ENCODE measurements at places on chromosomes 4 and X. TPM values are rescaled to one million over a fixed set of nuclear protein-coding genes. Genes with fewer than 3 reads are reported as not detected.

GRCh38 chrX:54415534-54416350, 24.5 kb upstream of the TSR2 start:
- DNase-seq, result no peak
- H3K27me3 ChIP-seq, result no peaks in the 10 kb centered on the region
- no peak overlapping the region for H3K27ac ChIP-seq

GRCh38 chrX:133771086-133771646, 214.2 kb downstream of the GPC3 start:
- H3K4me1 ChIP-seq, result peaks cover 10% of the 10 kb centered on the region
- DNase-seq, result no peak
- no peak overlapping the region for H3K4me3 ChIP-seq
- H3K27ac ChIP-seq, result no peak overlapping the region
- H3K36me3 ChIP-seq, result no peaks in the 10 kb centered on the region

- DNase-seq, result no peak
- peaks cover 2% of the 10 kb centered on the region for H3K27me3 ChIP-seq
- H3K36me3 ChIP-seq, result peaks cover 4% of the 10 kb centered on the region
- no peaks in the 10 kb centered on the region for H3K4me1 ChIP-seq
- no peak overlapping the region for H3K27ac ChIP-seq
Observed at GRCh38 chr4:17702641-17703040, 78.8 kb downstream of the FAM184B start.

DNA sequence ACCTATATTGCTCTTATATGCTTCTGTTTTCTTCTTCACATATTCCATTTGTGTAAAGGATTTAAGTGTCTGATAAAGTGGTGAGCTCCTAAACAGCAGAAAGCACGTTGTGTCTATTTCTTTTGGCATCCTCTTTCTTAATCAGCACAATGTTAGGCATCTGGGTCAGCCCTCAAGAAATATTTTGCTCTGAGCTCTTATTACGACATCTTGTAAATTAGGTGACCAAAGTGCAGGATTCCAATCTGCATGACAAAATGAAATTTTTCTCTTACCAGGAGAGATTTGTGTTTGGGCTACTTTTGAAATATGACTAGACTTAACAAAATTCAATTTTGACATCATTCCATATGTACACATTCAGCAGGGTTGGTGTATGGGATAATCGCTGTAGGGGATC, 210.0 kb upstream of the IGFBP7 start:
- H3K36me3 ChIP-seq, result no peaks in the 10 kb centered on the region
- no peaks in the 10 kb centered on the region for H3K4me1 ChIP-seq
- H3K27me3 ChIP-seq, result peaks cover 37% of the 10 kb centered on the region
- H3K4me3 ChIP-seq, result no peak overlapping the region

GRCh38 chrX:81996166-81996565, 794.3 kb downstream of the SH3BGRL start:
- no peaks in the 10 kb centered on the region for H3K36me3 ChIP-seq
- H3K4me3 ChIP-seq, result no peak overlapping the region
- H3K27me3 ChIP-seq, result no peaks in the 10 kb centered on the region
- peak; percentile 41 for DNase-seq
- no peak overlapping the region for H3K27ac ChIP-seq

GRCh38 chrX:14956813-14957582, 83.8 kb downstream of the MOSPD2 start:
- H3K36me3 ChIP-seq, result no peaks in the 10 kb centered on the region
- no peak overlapping the region for H3K27ac ChIP-seq
- H3K4me3 ChIP-seq, result no peak overlapping the region
- peaks cover 18% of the 10 kb centered on the region for H3K4me1 ChIP-seq
- no peaks in the 10 kb centered on the region for H3K27me3 ChIP-seq

GRCh38 chr4:138062929-138063328, 179.2 kb downstream of the SLC7A11 start:
- no peaks in the 10 kb centered on the region for H3K27me3 ChIP-seq
- no peak for DNase-seq
- no peak overlapping the region for H3K4me3 ChIP-seq
- peaks cover 6% of the 10 kb centered on the region for H3K4me1 ChIP-seq
- H3K27ac ChIP-seq, result no peak overlapping the region
- no peaks in the 10 kb centered on the region for H3K36me3 ChIP-seq

GRCh38 chr4:16859031-16859430, 39.4 kb downstream of the LDB2 start:
- no peak for DNase-seq
- H3K4me1 ChIP-seq, result peaks cover 18% of the 10 kb centered on the region
- no peaks in the 10 kb centered on the region for H3K27me3 ChIP-seq
- no peak overlapping the region for H3K27ac ChIP-seq
- H3K36me3 ChIP-seq, result no peaks in the 10 kb centered on the region
- H3K4me3 ChIP-seq, result no peak overlapping the region

DNA sequence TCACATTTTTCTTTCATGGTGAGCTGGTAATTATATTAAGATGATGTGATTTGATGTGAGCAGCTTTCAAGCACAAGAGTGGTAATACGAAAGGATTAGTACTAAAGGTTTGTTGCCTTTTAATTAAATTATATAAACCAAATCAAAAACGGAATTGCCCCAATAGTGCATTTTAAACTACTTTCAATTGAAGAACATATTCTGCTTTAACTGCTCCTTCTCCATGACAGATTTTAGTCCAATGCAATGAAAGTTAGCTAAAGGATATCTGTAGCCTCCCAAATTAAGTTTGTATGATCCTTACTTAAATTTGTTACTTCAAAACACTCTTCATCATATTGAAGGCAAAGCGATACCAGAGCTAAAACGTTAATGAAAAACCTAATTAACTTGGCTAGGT, 447.1 kb upstream of the AMOT start:
- H3K4me3 ChIP-seq, result no peak overlapping the region
- no peaks in the 10 kb centered on the region for H3K27me3 ChIP-seq
- no peaks in the 10 kb centered on the region for H3K4me1 ChIP-seq

DNA sequence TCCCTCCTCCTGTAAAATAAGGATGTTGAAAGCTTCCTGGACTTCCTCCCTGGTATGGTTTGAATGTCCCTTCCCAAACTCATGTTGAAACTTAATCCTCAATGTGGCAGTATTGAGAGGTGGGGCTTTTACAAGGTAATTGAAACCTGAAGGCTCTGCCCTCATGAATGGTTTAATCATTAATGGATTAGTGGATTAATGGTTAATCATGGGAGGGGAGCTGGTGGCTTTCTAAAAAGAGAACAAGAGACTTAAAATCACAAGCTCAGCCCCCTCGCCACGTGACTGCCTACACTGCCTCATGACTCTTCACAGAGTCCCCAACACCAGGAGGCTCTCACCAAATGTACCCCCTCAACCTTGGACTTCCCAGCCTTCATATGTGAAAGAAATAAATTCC, 124.6 kb upstream of the ANXA3 start:
- H3K36me3 ChIP-seq, result peaks cover 4% of the 10 kb centered on the region
- no peak overlapping the region for H3K27ac ChIP-seq
- H3K4me1 ChIP-seq, result no peaks in the 10 kb centered on the region
- no peak for DNase-seq
- H3K4me3 ChIP-seq, result no peak overlapping the region

GRCh38 chrX:31024866-31025265, 47.0 kb downstream of the FTHL17 start:
- no peak overlapping the region for H3K27ac ChIP-seq
- peaks cover 8% of the 10 kb centered on the region for H3K27me3 ChIP-seq

DNA sequence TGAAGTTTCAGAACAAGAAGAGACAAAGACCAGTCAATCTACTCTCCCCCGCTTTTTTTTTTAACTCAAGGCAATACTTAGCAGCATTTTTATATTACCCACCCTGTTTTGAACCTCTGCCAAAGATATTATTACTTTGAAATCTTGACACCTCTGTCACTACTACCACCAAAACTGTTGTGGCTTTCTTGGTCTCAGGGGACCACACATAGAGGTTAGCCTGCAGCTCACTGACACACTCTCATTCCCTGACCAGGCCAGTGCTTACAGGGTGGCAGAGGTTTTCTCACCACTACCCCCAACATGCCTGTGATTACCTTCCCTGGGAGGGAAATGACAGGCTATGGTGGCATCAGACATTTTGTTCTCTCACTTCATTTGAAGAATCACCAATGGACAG, 137.4 kb upstream of the STIM2 start:
- H3K27ac ChIP-seq, result no peak overlapping the region
- DNase-seq, result no peak
- H3K4me3 ChIP-seq, result no peak overlapping the region
- H3K4me1 ChIP-seq, result peaks cover 4% of the 10 kb centered on the region
- peaks cover 9% of the 10 kb centered on the region for H3K36me3 ChIP-seq

DNA sequence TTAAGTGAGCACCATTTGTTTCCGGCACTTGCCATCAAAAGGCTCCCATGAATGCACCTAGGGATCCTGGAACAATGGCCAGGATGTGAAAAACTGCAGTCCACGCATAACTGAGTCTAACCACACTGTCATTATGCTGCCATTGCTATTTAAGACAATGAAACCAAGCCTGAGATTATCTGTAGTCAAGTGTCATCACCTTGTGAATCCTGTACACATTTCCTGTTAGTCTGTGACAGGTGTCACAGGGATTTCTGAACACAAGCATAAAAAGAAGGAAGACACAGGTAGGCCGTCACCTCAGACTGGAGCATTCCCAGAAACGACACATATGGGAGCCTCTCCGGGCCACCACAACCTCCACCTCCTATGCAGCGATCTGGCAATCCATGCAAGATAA, 66.7 kb downstream of the HADH start:
- no peak for DNase-seq
- no peak overlapping the region for H3K27ac ChIP-seq
- H3K27me3 ChIP-seq, result no peaks in the 10 kb centered on the region
- no peak overlapping the region for H3K4me3 ChIP-seq
- H3K4me1 ChIP-seq, result peaks cover 11% of the 10 kb centered on the region

DNA sequence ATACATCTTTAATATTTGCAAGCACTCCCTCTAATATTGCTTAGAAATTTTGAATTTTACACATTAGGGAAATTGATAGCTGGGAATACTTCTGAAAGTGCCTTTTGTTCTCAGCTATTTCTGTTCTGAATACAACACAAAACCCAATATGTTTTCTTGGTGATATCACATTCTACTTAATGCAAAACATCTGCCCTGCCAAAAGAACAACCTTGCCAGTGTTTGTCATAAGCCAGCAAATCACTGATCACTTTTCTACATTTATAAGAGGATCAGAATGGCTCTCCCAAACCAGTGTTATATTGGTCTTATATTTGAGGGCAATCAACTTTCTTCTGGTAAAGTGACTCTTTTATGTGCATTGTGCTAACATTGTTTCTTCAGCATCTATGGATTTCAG, 126.8 kb upstream of the APOOL start:
- H3K27me3 ChIP-seq, result no peaks in the 10 kb centered on the region
- no peak overlapping the region for H3K27ac ChIP-seq
- H3K36me3 ChIP-seq, result no peaks in the 10 kb centered on the region
- DNase-seq, result no peak

- no peak overlapping the region for H3K27ac ChIP-seq
- no peak overlapping the region for H3K4me3 ChIP-seq
- DNase-seq, result no peak
- no peaks in the 10 kb centered on the region for H3K36me3 ChIP-seq
- H3K4me1 ChIP-seq, result peaks cover 12% of the 10 kb centered on the region
Observed at GRCh38 chrX:71053217-71053621, 14.9 kb downstream of the SNX12 start.

DNA sequence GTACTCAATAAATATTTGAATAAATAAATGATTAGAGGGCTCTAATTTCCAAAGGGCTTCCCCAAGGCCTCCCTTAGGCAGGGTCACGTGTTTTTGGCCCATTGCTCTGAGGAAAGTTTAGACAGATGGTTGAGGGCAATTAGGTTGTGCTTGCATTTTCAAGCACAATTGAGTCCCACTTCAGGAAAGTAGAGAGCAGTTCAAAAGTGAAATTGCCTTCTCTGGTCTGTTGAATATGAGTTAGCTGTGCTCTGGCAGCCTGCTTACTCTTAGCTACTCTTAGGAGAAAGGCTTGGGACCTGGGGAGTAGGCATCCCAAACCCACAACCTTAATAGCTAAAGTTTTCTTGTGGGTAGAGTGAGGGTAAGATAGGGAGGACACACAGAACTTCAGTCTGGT, 9.0 kb upstream of the DRP2 start:
- H3K36me3 ChIP-seq, result no peaks in the 10 kb centered on the region
- no peak overlapping the region for H3K4me3 ChIP-seq
- H3K27ac ChIP-seq, result no peak overlapping the region
- H3K27me3 ChIP-seq, result no peaks in the 10 kb centered on the region
- no peak for DNase-seq

DNA sequence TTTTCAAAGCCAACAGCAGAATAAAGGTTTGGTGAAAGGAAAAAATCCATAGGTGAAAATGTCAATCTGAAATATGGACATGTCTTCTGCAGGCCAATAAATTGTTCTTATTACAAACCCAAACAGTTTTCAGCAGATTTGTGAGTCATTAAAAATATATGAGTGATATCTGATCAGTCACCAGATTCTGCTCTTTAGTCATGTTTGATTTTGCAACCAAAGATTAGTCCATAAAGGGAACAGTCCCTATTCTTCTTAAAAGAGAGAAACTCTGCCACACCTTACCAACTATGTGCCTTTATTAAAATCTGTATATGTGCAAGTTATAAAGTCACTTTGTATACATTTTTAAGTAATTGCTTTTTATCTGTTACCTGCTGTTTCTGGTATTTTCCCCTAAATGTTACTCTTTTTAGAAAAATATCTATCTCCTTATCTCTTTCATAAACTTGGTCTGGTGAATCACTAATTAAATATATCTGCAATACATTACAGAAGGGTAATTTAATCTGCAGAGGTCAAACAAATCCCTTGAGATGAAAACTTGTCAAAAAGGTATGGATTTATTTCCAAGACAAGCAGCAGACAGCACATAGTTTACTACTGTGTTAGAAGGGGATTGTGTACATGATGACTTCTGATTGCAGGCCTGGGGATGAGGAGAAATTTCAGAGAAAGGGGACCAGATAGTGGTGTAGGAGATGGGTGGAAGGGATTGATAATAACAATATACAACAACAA, 322.9 kb upstream of the NWD2 start:
- H3K27ac ChIP-seq, result no peak overlapping the region
- no peak for DNase-seq
- no peak overlapping the region for H3K4me3 ChIP-seq
- H3K27me3 ChIP-seq, result no peaks in the 10 kb centered on the region
- H3K36me3 ChIP-seq, result no peaks in the 10 kb centered on the region

- no peak overlapping the region for H3K4me3 ChIP-seq
- DNase-seq, result no peak
- H3K36me3 ChIP-seq, result no peaks in the 10 kb centered on the region
- peaks cover 9% of the 10 kb centered on the region for H3K27me3 ChIP-seq
Observed at GRCh38 chr4:174429701-174430410, 92.4 kb downstream of the HPGD start.

DNA sequence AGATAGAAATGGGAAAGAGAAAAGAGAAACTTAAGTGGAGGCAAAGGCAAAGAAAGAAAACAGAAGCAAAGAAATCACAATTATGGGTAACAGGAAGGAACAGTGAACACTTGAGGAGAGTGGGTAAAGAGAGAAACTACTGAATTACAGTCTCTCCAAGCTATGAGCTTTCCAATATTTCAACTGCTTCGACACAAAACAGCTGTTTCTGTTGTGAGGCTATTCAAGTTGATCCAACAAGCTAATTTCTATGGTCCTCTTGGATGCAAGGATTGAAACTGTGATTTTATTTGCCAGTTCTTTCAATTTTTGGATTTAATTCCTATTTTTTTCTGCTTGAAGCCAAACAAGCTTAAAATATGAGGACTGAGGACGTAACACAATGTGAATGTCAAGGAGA, 80.5 kb upstream of the ADGRA3 start:
- peaks cover 13% of the 10 kb centered on the region for H3K27me3 ChIP-seq
- no peak for DNase-seq
- H3K27ac ChIP-seq, result no peak overlapping the region
- no peaks in the 10 kb centered on the region for H3K36me3 ChIP-seq
- H3K4me1 ChIP-seq, result no peaks in the 10 kb centered on the region
- no peak overlapping the region for H3K4me3 ChIP-seq

Gene CXCL8
- 0.27 TPM for total RNA-seq

Gene ENPP6
- not detected for total RNA-seq

Gene TMEM144
- total RNA-seq, result 2.6 TPM

Gene SPARCL1
- 26.9 TPM for total RNA-seq

Gene PLCXD1
- total RNA-seq, result 7.7 TPM

Gene CENPVL1
- total RNA-seq, result not detected
